ENCODE measurements at places on chromosomes 16 and 17. TPM values are rescaled to one million over a fixed set of nuclear protein-coding genes. Genes with fewer than 3 reads are reported as not detected.

GRCh38 chr16:29862884-29863668, at the start of gene CDIPT:
CDIPT (minus strand) TSS chr16:29863226; CDS start chr16:29862857, 369 bp downstream.
- peak; percentile 99 for DNase-seq

PRAC1 gene
- polyA plus RNA-seq = not detected

NPIPA7 gene
- polyA plus RNA-seq = 8.1 TPM

- DNase-seq = no peak
These were observed 12.7 kb downstream of the TMEM100 start for GRCh38 chr17:55709984-55710383.

GRCh38 chr17:37490638-37491614, 1.2 kb downstream of the DUSP14 start:
- DNase-seq = no peak

GRCh38 chr16:55499951-55500529, 8.8 kb upstream of the LPCAT2 start:
- peak; percentile 37 for DNase-seq

DNA sequence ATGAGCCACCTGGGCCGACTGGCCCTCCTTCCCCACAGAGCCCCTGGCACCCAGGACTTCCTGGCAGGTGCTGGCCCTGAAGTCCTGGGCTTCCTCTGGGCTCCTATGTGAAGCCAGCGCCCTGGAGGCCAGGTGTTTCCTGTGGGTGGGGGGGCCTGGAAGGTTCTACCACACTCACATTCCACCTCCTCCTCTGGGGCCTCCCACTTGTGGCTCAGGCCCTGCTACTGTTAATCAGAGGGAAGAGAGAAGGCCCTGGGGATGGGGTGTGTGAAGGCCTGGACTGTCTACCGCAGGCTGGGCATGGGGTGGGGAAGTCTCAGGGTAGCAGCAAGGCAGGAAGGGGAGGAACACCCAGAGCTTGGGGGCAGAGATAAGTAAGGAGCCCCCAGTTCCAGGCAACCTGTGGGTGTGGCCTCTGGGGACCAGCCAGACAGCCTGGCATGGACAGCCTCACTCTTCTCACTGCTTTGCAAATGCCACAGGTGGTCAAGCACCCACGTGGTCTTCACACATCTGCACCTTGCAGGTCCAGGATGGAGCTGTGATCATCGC, 111.9 kb upstream of the TNRC6C start:
- DNase-seq = no peak

All from brain (organoid and tissue), 16 donors.